ENCODE measurements at places on chromosomes 7 and 10.

- DNase-seq: no peak
Observed at GRCh38 chr7:148773334-148773733, 74.6 kb downstream of the CUL1 start.

DNA sequence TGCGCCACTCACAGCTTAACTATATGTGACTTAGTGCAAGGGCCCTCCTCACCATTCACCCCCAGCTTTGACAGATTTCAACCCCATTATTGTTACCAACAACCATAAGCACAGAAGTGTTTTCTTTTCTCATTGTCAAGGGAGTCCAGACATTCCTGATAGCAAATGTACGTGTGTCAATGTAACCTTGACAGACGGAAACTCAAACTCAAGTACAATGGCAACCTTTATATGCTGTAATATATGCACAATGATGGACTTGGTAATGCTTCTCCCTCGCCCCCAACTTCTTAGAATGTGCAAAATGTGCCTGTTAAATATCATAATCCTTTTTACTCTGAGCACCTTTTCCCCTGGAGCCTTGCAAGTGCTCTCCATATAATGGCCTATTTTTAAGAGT, 34.7 kb downstream of the CYCS start:
- no peak for DNase-seq

GRCh38 chr7:139889186-139889871, 60.3 kb downstream of the TBXAS1 start:
- no peak for DNase-seq

- DNase-seq: no peak
Observed at GRCh38 chr7:45658716-45659495, 84.7 kb downstream of the ADCY1 start.

DNA sequence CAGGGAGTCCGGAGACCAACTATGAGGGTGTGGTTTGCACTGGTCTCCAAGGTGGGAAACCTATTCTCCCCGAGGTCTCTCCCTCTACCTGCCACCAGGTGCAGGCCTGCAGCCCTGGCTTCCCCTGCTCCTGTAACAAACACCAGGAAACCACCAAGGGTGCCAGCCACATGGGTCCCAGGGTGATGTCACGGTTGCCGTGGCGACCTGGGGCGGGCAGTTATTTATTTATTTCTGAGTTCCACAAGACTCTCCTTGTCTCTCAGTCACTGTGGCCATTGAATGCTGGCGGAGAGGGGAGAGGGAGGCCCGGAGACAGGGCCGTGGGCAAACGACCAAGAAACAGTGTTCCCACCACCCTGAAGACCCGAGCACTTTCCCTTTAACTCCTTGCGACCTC, 27.0 kb downstream of the MMD2 start:
- no peak for DNase-seq
